ENCODE measurements at places on chromosomes 1 and 21. TPM values are rescaled to one million over a fixed set of nuclear protein-coding genes. Genes with fewer than 3 reads are reported as not detected.

Gene SLAMF9
- not detected for polyA plus RNA-seq

Gene NEK2
- polyA plus RNA-seq: not detected

Gene MINDY1
- polyA plus RNA-seq: 2.3 TPM

Gene CNIH4
- polyA plus RNA-seq: 21.5 TPM

Gene RNU1-3
- polyA plus RNA-seq: not detected

Gene SLAMF1
- polyA plus RNA-seq: 17.2 TPM

Gene PHF13
- polyA plus RNA-seq: 5.3 TPM

Gene KIAA1614
- polyA plus RNA-seq: not detected

Gene CFHR1
- polyA plus RNA-seq: not detected

Gene SYCP1
- not detected for polyA plus RNA-seq

Gene NUDT4B
- 5.8 TPM for polyA plus RNA-seq

Gene IVL
- polyA plus RNA-seq: not detected

Gene ATF6
- polyA plus RNA-seq: 14.3 TPM

Gene ZFP69
- 5.7 TPM for polyA plus RNA-seq

Gene OR10K2
- not detected for polyA plus RNA-seq

Gene KLHL12
- 15.3 TPM for polyA plus RNA-seq

Gene OR2L2
- polyA plus RNA-seq: not detected

Gene SPOCD1
- polyA plus RNA-seq: not detected

Gene BRINP2
- polyA plus RNA-seq: not detected

Gene CSF1
- 0.18 TPM for polyA plus RNA-seq

Gene AMY1A
- polyA plus RNA-seq: not detected

Gene NTPCR
- polyA plus RNA-seq: 34.2 TPM

Gene CREG1
- 13.0 TPM for polyA plus RNA-seq

Gene NTNG1
- 6.5 TPM for polyA plus RNA-seq

Gene CCDC185
- polyA plus RNA-seq: not detected

Gene CGN
- polyA plus RNA-seq: not detected

Gene GFI1
- 1.6 TPM for polyA plus RNA-seq

Gene TRAF5
- polyA plus RNA-seq: 78.6 TPM

Gene PIGR
- polyA plus RNA-seq: 0.40 TPM

Gene PDC
- not detected for polyA plus RNA-seq

Gene DDX20
- 12.2 TPM for polyA plus RNA-seq

Gene AKR7A3
- polyA plus RNA-seq: 0.20 TPM

Gene C1orf141
- not detected for polyA plus RNA-seq

Gene UTS2
- polyA plus RNA-seq: not detected

Gene KRTAP19-1
- not detected for polyA plus RNA-seq

Gene GADD45A
- 21.0 TPM for polyA plus RNA-seq

Gene IL20
- not detected for polyA plus RNA-seq

Gene FAAH
- 1.2 TPM for polyA plus RNA-seq

Gene MTMR11
- not detected for polyA plus RNA-seq

Gene AGT
- not detected for polyA plus RNA-seq

Gene C1orf185
- not detected for polyA plus RNA-seq
